ENCODE measurements at places on chromosomes 3 and 15.

GRCh38 chr3:32454731-32455608, 47.7 kb downstream of the CMTM6 start:
- no peak for DNase-seq

DNA sequence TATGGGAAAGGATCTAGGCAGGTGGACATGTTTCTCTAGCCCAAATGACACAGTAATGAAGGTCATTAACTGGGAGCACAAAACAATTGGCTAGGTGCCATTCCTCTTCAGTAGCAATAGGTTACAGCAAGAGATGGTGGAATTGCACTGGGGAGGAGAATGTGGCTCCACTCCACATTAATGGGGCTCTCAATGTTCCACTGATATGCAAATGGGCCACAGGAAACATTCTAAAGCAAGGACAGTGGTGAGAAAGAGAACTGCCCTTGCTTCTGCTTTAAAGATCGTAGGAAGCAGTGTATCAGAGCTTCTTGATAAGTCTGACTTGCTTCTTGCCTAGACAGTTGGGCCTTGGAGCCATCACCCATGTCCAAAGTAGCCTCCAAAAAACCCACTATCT, 271.4 kb upstream of the PPP2R3A start:
- DNase-seq: no peak

GRCh38 chr15:65646486-65646885, 24.7 kb downstream of the SLC24A1 start:
- no peak for DNase-seq

DNA sequence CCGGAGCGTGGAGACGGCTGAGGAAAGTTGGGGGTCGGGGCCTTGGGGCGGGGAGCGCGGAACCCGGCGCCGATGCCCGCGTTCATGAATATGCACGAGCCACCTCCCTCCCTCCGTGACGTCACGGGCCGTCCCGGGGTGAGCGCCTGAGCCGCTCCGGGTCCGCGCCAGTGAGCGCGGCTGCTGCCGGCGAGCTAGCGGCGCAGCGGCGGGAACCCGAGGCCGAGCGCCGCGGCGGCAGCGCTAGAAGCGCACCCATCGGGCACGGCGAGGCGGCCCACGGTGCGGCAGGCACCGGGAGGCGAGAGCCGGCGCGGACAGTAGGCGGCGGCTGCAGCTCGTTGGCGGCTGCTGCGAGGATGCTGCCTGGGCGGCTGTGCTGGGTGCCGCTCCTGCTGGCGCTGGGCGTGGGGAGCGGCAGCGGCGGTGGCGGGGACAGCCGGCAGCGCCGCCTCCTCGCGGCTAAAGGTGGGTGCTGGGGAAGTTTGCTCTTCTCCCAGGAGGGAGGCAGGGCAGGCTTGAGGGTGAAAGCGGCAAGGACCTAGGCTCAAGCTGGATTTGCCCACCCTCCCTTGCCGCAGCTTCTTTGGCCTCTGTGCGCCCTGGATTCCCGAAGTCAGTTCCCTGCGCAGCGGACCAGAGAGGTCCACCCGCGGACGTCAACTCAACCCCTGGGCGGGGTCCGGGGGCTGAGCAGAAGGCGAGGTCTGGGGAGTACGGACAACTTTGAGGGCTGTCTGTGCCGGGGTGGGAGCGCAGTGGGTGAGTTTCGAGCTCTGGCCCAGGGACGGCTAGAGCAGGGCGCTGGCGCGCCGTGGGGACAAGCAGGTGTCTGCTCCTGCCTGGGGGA, at the start of gene CLSTN2:
CLSTN2 (plus strand) TSS at position 170 of the 850 bp plus-strand sequence.
- no peak for DNase-seq

- DNase-seq: no peak
Measured at GRCh38 chr3:150662410-150663200, 41.1 kb downstream of the ERICH6 start.

- no peak for DNase-seq
Measured at GRCh38 chr3:9791790-9792404, 376 bp downstream of the TADA3 start.

GRCh38 chr3:72960812-72961518, 35.6 kb upstream of the PPP4R2 start:
- no peak for DNase-seq

GRCh38 chr3:9932843-9933560, 632 bp upstream of the CRELD1 start:
- peak; percentile 77 for DNase-seq

DNA sequence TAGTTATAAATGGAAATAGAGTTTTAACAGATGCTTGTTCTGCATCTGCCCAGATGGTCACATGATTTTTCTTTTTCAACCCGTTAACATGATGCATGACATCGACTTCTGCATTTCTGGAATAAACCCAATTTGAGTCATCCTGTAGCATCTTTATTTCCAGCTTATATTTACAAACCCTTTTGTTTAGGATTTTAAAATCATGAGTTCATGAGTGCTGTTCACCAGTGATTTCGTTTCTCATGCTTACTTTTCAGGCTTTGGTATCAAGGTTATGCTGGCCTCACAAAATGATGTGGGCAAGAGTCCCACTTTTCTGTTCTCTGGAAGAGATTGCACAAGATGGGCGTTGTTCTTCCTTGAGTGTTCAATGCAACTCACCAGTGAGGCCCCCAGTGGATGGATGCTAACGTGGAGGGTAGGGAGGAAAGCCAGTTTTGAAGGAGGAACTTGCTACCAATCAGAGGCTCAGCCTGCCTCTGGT, 5.2 kb downstream of the HRH1 start:
- no peak for DNase-seq

DNA sequence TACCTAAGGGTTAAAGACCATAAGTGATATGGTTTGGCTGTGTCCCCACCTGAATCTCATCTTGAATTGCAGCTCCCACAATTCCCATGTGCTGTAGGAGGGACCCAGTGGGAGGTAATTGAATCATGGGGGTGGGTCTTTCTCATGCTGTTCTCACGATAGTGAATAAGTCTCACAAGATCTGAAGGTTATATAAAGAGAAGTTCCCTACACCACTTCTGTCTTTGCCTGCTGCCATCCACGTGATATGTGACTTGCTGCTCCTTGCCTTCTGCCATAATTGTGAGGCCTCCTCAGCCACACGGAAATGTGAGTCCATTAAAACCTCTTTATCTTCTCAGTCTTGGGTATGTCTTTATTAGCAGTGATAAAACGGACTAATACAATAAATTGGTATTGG, 75.0 kb upstream of the CADPS start:
- DNase-seq: no peak

- DNase-seq: no peak
Measured at GRCh38 chr15:66359740-66360139, 3.3 kb upstream of the TIPIN start.

DNA sequence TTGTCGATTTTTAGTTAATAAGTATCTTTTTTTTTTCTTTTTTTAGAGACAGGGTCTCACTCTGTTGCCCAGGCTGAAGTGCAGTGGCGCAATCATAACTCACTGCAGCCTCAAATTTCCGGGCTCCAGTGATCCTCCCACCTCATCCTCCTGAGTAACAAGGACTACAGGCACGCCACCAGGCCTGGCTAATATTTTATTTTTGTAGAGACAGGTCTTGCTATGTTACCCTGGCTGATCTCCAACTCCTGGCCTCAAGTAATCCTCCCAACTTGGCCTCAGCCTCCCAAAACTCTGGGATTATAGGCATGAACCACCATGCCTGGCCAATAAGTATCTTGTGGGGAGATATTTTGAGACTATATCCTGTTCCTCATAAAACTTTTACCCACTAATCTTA, 29.4 kb upstream of the ARID3B start:
- DNase-seq: no peak

DNA sequence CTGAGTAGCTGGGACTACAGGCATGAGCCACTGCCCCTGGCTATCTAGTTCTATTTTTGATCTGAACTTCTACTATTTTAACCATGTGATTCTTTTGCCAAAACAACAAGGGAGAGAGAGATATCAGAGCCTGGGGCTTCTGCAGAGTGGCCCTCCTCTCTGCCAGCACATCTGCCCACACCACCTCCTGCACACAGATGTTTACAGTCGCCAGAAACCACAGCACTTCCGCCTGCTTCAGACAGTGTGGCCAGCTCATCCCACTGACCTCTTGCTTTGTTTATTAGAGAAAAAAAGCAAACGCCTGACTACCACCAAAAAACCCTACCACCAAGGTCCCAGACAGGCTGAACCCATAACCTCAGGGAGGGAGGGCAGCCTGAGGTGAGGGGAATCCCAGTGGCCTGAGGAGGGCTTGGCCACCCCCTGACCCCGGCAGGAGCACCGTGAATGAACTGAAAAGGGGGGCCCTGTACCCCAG, 85.9 kb upstream of the ABHD2 start:
- DNase-seq: no peak

DNA sequence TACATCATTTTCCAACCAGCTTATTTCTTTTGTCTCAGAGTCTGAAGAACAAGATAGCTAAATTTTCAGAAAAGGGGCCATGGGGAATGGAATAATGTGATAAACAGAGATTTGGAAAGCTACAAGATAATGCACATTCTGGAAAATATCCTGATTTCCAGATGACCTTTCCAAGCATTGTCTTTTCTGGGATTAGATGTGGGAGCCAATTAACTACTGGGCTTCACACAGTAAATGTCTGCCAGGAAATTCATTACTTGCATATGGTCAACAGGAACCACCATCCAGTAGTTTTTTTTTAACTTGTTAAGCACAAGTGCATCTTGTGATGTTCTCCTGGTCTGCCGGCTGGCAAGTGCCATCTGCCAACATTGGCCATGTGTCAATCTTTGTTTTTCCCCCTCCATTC, 131.1 kb upstream of the BFSP2 start:
- DNase-seq: no peak

GRCh38 chr3:16370872-16371740, 106.1 kb downstream of the OXNAD1 start:
- DNase-seq: no peak

- no peak for DNase-seq
Measured at GRCh38 chr15:51327081-51327480, 11.3 kb downstream of the CYP19A1 start.

- DNase-seq: no peak
Measured at GRCh38 chr3:179599531-179599930, 4.9 kb downstream of the MRPL47 start.

DNA sequence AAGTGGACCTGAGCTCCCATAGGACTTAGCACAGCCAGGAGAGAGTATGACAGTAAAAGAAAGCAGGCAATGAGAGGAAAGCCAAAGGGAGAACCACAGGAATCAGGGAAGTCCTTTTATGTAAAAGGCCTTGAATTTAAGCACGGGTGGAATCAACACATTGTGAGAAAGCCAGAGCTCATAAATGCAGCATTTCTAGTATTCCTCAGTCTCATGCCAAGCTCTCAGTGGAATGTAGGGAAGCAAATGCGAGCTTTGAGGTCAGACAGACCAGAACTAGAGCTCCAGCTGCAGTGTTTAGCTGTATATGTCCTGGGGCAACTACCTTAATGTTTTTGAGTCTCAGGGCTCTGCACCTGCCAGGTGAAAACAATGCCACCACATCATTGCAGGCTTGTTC, 132.1 kb upstream of the TRIM42 start:
- DNase-seq: no peak

DNA sequence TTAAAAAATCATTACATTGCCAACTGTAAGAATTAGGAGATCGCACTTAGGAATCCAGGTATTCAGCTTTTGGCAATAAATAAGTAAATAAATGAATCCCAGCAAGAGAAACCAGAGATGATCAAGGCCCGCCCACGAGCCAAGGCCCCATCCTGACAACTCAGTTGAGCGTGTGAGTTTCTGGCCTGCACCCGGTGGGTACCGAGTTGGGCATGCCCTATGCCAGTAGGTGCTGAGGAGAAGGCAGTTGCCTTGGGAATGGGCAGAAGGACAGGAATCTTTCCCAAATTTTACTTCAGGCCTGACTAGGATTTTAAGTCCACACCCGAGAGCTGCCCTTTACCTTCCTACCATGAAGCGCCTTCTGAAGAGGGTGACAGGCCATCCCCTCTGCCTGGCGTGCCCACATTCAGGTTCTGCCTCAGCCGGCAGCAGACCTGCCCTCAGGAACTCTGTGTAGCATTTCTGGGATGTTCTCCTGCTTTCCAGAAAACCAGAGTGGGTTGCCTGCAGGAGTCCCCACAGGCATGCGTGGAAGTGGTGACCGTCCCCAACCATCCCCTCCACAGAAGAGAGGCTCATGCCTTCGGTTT, 99.3 kb upstream of the ALDH1A3 start:
- no peak for DNase-seq

DNA sequence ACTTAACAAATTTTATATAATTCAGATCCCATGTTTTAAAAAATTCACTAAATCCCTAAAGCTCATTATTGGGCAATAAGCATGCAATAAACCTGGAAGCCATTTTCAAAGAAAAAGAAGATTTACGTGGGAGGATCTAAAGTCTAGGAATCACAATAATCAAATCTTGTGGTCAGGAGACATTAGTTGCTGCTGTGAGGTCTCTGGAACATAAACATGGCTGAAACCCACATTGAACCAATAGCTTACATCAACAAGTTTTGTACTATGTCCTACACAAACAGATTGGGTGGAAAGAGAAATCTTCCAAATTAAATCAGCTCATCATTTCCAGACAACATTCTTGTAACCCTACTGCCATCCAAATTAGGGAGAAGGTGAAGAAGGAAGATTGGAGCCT, 121.9 kb upstream of the EPHA3 start:
- DNase-seq: no peak

DNA sequence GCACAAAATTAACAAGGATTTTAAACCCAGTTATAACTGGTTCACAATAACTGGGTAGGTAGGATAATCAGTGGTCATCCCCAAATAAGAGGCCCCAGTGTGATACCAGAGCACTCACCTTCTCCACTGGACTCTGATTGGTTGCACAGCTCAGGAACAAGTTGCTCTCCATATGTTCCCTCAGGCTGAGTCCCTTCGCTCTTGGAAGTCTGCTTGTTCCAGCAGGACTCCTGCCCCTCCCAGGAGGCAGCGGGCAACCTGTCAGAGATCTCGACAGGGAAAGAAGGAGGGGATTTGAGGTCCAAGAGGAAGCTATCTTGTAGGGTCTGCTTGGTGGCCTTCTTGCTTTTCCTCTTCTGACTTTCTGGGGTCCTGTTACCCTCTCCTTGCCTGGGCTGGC, 51.6 kb upstream of the HEG1 start:
- DNase-seq: no peak

- DNase-seq: no peak
Measured at GRCh38 chr3:68458581-68458980, 473.8 kb downstream of the TAFA4 start.

DNA sequence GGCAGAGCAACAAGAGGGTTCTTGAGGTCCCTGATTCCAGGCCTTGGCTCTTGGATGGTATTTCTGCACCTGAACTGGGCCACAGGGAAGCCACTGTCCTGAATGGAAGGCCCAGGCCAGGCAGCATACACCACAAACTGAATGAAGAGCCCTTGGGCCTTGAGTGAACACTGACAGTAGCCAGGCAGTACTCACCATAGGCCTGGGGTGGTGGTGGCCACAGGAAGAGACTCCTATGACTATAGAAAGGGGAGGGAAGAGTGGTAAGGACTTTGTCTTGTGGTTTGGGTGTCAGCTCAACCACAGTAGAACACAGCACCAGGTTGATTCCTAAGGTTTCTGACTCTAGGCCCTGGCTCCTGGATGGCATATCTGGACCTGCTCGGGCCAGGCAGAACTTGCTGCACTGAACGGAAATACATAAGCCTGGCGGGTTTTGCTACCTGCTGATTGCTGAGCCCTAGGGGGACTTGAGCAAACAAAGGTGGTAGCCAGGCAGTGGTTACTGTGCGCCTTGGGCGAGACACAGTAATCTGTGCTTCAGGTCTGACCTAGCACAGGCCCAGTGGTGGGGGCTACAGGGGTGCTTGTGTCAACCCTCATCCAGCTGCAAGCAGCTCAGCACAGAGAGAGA, 241.4 kb downstream of the ISL2 start:
- no peak for DNase-seq

- no peak for DNase-seq
Measured at GRCh38 chr15:101379647-101380046, 84.6 kb upstream of the SNRPA1 start.

- no peak for DNase-seq
Measured at GRCh38 chr3:55519019-55519418, 31.9 kb upstream of the WNT5A start.
